ENCODE measurements at places on chromosomes 2 and 18.

DNA sequence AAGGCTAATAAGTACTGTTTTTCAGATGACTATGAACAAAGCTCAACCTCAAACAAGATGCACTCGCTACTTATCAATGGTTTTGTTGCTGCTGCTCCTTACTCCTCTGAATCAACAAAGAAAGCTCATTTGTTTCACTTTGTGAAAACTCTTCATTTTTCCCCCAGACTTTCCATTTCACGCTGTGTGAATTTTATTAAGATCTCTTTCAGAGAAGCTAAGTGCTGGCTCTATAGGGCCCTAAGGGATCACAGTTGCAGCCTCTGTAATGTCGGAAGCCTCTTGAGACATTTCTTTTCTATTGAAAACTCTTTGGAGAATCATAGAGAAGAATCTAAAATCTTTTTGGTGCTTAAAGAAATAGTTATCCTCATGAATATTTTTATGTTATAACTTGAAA lies 209.8 kb downstream of the CD226 start:
- DNase-seq: no peak

- no peak for DNase-seq
Observed at GRCh38 chr2:227460070-227460485, 11.9 kb upstream of the AGFG1 start.

GRCh38 chr2:237157780-237158102 lies 72.1 kb downstream of the COPS8 start:
- DNase-seq: no peak

- no peak for DNase-seq
Observed at GRCh38 chr2:23430263-23430662, 45.3 kb downstream of the KLHL29 start.

DNA sequence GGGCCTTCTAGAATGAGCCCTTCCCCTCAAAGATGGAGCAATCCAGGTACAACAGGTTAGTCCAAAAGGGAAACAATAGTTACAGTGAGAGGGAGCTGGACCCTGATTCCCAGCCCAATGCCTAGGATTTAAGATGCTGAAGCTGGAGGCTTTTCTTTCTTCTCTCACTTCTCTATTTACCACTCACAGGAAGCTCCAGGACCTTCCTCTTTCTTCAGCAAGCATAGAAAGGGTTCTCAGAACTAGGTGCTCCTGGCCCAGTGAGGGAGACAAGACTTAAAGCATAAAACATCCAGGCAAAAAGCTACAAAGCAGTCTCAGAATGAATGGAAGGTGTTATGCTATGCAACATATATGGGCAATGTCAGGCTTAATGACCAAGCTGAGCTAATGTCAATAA lies 279.0 kb downstream of the SRBD1 start:
- no peak for DNase-seq

- DNase-seq: no peak
Observed at GRCh38 chr2:128401680-128402079, 83.0 kb upstream of the HS6ST1 start.

DNA sequence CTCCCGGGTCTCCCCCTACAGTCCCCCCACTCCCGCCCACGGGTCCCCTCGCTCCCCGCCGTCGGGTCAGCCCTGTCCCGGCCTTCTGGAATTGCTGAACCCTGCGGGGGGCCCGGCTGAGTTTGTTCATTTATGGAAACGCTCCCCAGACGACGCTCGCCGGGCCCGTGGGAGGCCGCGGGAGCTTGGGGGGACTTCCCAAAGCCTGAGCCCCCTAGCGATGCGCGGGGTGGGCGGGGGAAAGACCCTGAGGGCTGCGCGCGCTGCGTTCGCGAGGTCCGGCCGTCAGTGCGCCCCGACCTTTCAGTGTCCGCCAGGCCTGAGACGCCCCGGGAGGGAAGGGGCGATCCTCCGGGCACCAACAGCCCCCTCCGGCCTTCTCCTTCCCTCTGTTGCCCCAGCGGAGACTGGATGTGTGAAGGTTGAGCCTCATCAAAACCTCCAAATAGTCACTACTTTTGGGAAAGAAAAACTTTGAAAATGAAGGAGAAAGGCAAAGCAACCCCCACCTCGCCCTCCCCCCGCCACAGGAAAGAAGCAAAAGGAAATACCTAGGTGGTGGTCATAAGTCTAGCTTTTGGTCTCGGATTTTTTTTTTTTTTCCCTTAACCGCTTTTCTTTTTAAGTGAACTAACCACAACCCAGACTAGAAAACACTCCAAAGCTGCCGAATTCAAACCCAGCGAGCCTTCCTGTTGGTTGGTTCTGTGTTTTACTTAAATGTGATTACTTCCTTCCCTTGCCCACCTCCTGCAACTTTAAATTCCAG lies 509 bp upstream of the CYS1 start:
- DNase-seq: no peak

- no peak for DNase-seq
Observed at GRCh38 chr2:113119111-113119510, 8.3 kb upstream of the IL1RN start.

GRCh38 chr2:29110916-29111535 lies 4.2 kb upstream of the CLIP4 start:
- no peak for DNase-seq
